Endothelial cell of umbilical vein (primary cell): ENCODE measurements at places on chromosomes 7 and 10.

DNA sequence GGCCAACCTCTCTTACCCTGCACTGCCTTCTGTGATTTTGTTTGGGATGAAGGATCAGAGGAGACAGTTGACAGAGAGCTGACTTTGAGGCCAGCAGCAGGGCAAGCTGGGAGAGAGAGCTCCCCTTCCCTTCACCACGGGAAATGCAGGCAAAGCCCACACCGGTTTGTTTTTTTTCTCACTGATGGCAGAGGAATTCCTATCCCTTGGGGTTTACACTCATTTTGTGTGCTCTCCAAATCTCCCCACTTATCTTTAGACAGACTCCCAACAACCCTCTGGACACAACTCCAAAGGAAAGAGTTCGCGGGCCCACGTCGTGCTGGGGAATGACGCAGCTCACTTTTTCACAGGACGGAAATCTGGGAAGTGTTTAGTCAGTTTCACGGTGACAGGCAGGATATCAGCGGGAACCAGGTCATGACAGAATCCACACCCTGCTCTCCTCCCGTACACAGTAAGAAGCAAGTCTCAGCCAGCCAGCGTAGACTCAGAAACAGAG is 68.3 kb upstream of the FAM171A1 start:
- peak overlapping the region; percentile 1 for H3K4me3 ChIP-seq
- no peaks in the 10 kb centered on the region for H3K27me3 ChIP-seq
- peak; percentile 62 for DNase-seq
- H3K4me1 ChIP-seq = peaks cover 13% of the 10 kb centered on the region

DNA sequence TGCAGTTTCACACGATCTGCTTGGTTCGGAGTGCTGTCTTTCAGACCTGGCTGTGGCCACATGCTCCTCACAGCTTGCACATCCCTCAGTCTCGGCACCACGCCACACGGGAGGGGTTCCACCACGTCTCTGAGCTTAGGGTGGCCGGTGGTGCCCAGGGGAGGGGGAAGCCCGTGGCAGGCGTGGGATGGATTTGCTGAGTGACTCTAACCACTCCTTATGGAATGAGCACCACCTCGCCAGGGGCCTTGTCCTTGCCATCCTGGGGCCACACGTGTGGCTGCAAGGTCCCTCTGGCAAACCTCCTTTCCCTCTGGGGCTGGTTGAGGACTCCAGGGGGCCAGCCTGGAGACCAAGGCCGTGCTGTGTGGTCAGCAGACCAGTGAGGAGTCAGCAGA is 29.1 kb upstream of the FAM20C start:
- H3K27ac ChIP-seq = no peak overlapping the region
- no peak for DNase-seq
- no peaks in the 10 kb centered on the region for H3K36me3 ChIP-seq
- peaks cover 7% of the 10 kb centered on the region for H3K27me3 ChIP-seq

DNA sequence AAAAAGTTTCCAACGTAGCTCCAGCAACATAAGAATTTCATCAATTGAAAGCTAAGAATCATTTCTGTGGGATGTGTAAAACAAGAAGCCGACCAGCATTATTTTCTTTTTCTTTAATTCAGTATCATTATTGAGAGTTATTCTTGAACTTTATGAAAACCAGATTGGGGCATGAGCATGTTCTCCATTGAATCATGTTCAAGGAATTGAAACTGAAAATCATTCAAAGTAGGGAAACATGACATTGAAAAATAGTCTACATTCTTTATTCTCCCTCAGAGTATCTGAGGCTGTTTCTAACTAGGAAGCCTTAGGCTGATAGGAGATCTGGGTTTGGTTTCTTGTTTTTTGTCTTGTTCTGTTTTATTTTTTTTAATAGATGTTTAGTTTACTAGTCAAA is 253.7 kb downstream of the DYNC1I1 start:
- no peak overlapping the region for H3K4me3 ChIP-seq
- DNase-seq = no peak
- no peaks in the 10 kb centered on the region for H3K36me3 ChIP-seq
- peaks cover 5% of the 10 kb centered on the region for H3K4me1 ChIP-seq

DNA sequence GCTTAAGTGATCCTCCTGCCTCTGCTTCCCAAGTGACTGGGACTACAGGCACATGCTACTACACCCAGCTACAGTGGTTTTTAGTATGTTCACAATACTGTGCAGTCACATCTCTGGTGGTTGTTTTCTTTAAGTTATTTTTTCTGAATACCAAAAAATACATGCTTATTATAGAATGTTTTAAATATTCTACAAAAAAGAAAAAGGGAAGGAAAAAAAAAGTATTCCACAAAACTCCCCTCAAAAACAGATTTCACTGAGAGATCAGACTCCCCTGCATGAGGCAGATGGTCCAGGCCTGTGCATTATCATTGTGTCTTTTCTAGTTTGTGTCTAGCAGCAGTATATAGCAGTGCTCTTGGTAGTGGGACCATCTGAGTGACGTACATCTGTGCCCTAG is 36.8 kb downstream of the OGDH start:
- no peaks in the 10 kb centered on the region for H3K36me3 ChIP-seq
- no peak overlapping the region for H3K27ac ChIP-seq
- H3K27me3 ChIP-seq = no peaks in the 10 kb centered on the region
- H3K4me1 ChIP-seq = peaks cover 25% of the 10 kb centered on the region
- H3K4me3 ChIP-seq = no peak overlapping the region

GRCh38 chr7:23895666-23896096 is 185.7 kb downstream of the STK31 start:
- no peaks in the 10 kb centered on the region for H3K36me3 ChIP-seq
- H3K27me3 ChIP-seq = no peaks in the 10 kb centered on the region
- H3K27ac ChIP-seq = no peak overlapping the region
- no peaks in the 10 kb centered on the region for H3K4me1 ChIP-seq
